HCT116 (cell line): ENCODE measurements at places on chromosomes 5 and 9.

GRCh38 chr5:142175461-142176142 lies 67.0 kb downstream of the NDFIP1 start:
- no peak for DNase-seq

GRCh38 chr9:129786481-129786880 lies 16.5 kb upstream of the TOR1B start:
- no peak for DNase-seq

- no peak for DNase-seq
Measured at GRCh38 chr5:159049844-159050315, 49.8 kb downstream of the EBF1 start.

GRCh38 chr9:36306471-36307306 lies 48.4 kb upstream of the GNE start:
- DNase-seq, result no peak

- no peak for DNase-seq
Measured at GRCh38 chr5:109656829-109657228, 32.9 kb upstream of the MAN2A1 start.

- DNase-seq, result no peak
Measured at GRCh38 chr5:173314166-173314952, 13.9 kb downstream of the STC2 start.

- no peak for DNase-seq
Measured at GRCh38 chr9:127399736-127400269, 2.8 kb downstream of the SLC2A8 start.

GRCh38 chr5:168608821-168609220 lies 29.7 kb upstream of the PANK3 start:
- DNase-seq, result no peak

GRCh38 chr5:32043105-32043504 lies 131.0 kb downstream of the GOLPH3 start:
- DNase-seq, result no peak

DNA sequence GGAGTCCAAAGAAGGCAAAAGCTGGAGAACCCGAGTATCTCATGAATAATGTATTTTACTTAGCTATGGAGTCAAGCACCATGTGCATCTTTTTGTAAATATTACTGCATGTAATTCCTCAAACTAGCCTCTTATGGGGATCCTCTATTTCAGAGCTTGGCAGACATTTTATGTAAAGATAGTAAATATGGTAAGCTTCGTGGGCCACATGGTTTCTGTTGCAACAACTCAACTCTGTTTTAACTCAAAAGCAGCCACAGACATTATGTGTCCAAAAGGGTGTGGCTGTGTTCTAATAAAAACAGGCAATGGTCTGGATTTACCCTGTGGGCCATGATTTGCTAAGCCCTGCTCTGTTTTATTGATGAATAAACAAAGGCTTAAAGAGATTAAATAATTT lies 17.3 kb downstream of the DAPK1 start:
- DNase-seq, result no peak

- no peak for DNase-seq
Measured at GRCh38 chr5:140677947-140678346, 4.6 kb upstream of the DND1 start.

DNA sequence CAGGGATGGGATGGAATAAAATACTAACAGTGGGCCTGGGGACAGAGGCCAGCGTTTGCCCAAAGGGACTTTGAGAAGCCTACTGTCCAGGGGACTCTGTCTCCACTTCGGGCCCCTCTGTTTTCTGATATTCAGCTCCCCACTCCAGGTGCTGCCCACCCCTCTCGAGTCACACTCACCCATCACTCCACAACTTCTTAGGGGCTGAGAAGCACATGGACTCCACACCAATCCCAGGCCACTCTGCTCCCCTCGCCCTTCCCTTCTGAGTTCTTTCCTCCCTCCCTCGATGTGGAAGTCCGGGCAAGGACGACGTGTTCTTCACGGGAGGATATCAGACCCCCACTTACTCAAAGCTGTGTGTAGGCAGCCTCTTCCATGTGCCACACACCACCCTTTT lies 124.5 kb downstream of the BARX1 start:
- no peak for DNase-seq

DNA sequence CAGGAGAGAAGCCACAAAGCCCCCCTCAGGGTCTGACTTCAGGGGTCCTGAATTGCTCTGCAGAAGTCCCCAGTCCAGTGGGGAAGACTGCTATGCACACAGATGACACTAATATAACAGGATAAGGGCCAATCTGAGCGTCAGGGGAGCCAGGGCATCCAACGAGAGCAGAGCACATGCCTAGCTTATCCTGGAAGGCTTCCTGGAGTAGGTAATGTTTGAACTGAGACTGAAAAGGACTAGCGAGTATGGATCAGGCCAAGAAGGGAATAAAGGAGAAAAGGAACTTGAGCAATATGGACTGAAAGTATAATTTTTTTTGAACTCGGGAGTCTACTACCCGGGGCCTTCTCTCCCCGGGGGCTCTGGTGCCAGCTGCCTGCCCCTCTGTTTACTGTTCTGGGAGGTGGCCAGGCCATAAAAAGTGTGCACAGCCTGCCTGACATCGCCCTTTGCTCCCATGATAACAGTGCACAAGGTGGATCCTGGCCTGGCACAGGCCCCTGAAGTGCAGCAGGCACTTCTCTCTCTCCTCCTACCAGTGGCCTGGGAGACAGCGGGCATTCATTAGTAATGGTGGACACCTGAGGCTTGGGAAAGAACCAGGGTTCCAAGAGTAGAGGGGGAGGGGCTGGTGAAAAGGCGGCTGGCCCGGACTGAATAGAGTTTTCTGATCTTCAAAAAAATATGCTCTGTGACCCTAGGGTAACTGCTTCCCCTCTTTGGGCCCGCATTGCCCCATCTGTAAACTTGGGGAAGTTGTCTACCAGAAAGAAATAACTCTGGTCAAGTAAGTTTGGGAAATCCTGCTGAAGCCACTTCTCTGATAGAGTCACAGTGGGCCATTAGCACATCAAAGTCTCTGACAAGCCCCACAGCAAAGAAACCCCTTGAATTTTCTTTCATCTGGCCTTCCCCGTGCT lies 4.6 kb upstream of the SLC6A7 start:
- no peak for DNase-seq

DNA sequence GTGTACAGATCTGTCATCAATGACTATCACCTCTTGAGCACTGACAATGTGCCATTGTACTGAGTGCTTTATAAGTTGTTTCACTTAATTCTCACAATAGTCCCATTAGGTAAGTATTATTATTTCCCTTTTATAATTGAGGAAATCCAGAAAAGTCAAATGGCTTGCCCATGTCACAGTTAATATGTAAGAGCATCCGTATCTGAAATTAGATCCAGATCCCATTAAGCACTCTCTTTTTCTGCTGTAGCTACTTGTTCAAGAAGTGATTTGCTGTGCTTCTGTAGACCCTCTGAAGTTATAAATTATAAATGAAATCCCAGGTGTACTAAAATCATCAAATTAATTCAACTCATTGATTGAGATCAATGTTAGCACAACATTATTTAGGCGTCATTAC lies 94.7 kb downstream of the INIP start:
- DNase-seq, result no peak

DNA sequence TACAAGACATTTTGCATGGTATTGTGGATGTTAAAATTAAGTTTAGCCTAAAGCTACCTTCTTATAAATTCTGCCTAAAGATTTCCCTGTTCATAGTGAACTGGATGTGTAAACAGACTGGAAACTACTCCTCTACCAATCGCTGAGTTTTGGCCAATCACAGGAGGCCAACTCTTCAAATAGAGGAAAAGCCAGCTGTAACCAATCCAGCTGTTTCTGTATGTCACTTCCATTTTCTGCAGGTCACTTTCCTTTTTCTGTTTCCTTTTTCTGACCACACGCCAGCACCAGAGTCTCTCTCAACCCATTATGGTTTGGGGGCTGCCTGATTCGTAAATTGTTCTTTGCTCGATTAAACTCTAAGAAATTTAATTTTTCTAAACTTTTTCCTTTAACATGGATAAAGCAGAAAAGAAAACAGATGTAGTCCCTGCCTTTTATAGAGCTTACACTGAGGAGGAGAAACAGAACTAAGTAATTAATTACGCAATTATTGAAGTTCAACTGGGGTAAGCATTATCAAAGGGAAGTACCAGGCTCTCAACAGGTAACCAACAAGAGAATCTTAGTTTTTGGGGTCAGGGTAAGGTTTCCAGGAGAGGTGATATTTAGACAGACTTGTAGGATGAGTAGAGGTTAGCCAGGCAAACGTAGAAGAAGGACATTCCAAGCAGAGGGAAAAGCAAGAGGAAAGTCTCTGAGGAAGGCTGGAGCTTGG lies 27.7 kb downstream of the RANBP3L start:
- no peak for DNase-seq

- no peak for DNase-seq
Measured at GRCh38 chr9:114611516-114612271, 603 bp downstream of the TMEM268 start.

- DNase-seq, result no peak
Measured at GRCh38 chr5:66979738-66980137, 216.9 kb downstream of the CD180 start.

GRCh38 chr5:37786862-37787519 lies 52.9 kb downstream of the GDNF start:
- no peak for DNase-seq

DNA sequence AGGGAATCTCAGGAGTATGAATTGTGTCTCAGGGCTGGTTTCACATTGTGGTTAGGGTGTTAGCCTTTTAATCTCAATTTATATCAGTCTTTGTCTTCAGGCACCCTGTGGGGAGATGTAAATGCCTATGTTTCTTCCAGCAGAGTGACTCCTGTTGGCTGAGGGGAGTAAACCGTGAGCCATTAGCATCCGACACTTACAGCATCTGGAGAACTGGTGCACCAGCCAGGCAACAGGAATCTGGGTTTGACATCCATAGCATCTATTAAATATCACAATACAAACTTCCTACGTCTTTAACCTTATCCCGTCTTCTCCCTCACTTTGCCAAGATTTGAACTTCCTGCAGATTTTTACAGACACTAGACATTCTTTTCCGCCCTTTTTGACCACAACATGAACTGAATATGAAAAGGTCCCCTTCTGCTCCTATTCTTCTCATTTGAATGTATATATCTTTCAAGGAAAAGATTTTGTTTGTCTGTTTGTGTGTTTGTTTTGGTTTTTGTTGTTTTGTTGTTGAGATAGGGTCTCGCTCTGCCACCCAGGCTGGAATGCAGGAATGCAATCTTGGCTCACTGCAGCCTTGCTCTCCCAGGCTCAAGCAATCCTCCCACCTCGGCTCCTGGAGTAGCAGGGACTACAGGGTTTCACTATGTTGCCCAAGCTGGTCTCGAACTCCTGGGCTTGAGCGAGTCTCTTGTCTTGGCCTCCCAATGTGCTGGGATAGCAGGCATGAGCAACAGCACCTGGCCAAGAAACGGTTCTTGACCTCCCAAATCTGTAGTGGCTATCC lies 626.2 kb downstream of the TLR4 start:
- no peak for DNase-seq

DNA sequence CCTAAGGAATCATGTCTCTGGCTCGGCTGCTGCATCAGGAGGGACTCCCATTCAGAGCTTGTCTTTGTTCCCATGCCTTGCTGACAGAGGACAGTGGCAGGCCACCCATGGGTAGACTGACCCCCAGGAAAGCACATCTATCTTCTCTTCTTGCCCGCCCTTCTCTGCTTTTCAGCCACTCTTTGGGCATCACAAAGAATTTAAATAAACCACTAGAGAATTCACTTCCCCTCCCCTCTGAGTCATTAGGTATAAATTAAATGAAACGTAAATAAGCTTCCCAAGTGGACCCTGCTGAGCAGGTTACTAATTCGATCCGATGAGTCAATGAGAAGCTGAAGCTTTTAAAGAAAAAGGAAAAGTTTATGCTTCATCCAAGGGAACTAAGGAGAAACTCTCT lies 97.0 kb downstream of the DRD1 start:
- DNase-seq, result peak; percentile 13

DNA sequence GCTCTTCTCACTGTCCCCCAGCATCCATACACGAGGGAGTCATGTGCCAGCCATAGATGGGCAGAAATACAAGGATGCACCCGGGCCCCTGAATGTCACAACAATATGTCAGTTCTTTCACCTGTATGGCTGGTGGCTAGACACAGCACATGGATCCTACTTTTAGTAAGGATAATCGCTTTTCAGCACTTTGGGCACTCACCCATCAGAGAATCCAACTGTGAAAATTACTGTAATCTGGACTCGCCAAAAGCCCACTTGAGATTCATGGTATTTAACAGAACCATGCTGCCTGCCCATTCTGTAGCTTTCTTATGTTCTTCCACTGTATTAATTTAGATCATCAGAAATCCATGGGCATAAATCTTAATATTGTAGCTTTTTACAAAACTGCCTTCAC lies 124.8 kb downstream of the FRMD3 start:
- no peak for DNase-seq

GRCh38 chr5:1503241-1504068 lies 20.3 kb downstream of the LPCAT1 start:
- no peak for DNase-seq

GRCh38 chr9:106954974-106955850 lies 92.2 kb downstream of the ZNF462 start:
- no peak for DNase-seq

DNA sequence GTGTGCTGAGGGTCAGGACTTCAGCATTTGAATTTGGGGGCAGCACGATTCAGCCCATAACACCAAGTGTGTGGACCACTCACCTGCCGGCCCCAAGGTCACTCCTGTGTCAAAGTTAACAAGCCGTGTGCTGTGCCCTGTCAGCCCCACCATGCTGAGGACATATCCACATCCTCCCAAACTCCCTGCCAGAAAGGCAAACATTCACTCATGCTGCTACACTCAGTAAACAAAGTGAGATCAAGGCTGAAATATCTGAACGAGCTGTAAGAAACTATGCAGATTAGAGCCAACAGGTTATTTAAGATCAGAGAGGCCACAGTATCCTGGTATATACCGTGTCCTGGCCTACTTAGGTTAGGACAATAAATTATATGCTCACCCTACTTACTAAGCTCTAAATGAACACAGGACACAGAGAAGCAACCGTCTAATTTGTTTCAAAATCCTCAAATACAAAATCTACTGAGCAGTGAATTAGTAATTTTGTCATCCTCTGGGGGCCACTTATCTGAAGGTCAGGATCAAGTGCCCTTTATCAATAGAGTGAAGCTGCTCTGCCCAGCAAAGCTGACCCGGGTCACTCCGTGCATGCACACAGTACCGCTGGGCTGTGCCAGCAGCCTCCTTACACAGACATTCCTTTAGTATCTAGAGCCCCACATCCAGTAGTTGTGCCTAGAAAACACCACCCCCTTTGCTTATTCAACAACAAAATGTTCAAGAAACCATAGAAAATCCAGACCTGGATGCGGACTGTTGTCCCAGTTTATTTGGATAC lies 28.2 kb downstream of the RETREG1 start:
- DNase-seq, result no peak
